ENCODE measurements at places on chromosomes 11 and 22.

DNA sequence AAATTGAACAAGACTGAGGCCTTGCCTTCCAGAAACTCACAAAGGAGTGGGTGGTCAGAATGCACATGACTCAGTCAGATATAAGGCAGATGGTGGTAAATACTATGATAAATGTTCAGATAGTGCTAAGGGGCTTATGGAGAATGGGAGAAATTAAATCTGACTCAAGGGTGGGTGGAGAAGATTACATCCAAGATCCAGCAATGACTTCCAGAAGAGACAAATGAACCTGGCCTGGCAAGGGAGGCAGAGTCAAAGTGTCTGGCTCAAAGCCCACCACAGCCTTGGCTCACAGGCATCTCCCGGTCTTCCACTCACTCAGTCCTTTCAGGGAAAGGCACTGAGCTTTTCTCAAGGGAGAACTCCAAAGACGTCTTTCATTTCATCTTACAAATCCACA lies 6.1 kb upstream of the ZBTB16 start:
- DNase-seq: no peak

DNA sequence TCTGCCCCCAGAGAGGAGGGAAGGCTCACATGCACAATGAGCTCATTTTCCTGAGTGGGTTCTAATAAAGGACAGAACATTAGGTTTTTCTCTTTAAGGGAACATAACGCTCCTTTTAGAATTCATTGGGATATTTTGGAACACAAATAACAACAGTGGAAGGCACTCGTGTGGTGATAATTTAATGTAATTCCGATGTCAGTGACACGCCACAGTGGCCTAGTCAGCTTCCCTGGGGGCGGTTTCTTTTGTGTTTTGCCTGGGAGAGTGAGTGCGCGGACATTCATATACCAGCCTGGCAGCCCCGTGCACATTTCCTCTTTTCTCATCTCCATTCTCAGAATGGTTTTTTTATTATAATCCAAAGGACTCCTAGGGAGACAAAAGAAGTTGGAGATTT lies 41.1 kb downstream of the SEZ6L start:
- DNase-seq: no peak

- no peak for DNase-seq
Measured at GRCh38 chr11:128156486-128156885, 430.9 kb downstream of the ETS1 start.

DNA sequence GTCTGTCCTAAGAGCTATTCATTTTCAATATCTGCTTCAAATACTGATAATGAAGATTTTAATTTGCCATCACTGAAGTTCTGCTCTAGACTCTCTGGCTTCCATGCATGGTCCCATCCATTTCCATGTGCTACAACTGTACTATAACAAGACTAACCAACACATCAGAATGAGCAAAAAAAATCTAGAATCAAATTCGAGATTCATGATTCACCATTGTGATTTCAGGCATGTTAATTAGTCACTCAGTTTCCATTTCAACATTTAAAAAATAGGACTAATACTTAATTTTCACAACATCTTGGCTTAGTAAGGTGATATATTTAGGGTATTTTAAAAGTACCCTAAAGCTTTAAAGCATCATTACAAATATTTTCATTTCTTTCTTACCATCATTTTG lies 22.8 kb downstream of the PICALM start:
- DNase-seq: no peak

DNA sequence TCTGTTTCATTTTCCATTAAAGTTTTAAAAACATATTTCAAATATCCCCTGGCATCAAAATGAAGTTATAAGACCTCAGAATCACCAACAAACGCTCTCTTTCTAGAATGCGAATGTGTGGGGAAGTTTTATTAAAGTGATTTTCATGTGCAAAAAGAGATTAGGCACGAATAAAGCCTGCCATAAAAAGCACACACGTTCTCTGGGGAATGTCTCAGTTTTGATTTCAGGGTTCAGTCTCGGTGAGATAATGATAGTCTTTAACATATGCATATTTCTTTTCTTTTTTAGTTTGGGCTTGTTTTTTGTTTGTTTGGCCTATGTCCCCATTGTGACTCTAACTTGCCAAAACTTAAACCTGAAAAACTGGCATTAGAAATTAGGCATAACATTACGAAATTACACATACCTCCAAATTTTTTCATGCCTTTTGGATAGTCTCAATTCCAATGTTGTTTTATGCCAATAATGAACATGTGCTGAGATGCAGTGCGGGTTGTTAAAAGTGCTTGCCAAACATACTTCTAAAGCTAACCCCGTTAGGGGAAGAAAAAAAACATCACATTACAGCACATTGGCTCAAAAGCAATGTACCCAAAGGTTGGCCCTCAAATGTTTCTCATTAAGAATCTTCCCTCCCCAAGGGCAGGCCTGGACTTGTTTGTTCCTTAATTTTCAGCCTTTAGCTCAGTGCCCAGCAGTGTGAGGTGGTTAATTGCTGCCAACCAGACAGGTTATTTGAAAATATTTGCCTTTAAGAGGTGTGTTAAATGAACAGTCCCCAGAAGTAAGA lies 33.2 kb upstream of the FBLN1 start:
- no peak for DNase-seq

DNA sequence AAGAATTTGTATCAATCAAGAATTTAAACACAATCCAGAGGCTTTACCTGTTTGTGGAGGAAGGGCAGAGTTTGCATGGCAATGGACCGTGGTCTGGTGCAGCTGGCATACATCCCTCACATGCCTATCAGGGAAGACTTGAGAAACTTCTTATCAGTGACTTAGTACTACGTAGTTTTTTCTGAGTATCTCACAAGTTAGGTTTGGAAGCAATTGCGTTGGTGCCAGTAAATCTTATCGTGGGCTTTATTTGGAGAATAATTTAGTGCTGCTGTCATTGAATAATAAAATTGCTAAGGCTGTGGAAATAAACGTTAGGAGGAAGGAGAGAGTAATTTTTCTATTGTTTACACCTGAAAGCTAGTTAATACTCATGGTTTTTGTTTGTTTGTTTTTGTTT lies 72.3 kb downstream of the PRMT3 start:
- DNase-seq: no peak

GRCh38 chr11:106161775-106162634 lies 84.5 kb downstream of the AASDHPPT start:
- DNase-seq: no peak

- no peak for DNase-seq
Measured at GRCh38 chr11:132811649-132812048, 720.7 kb downstream of the OPCML start.

GRCh38 chr22:49239264-49240015 lies 588.2 kb downstream of the BRD1 start:
- no peak for DNase-seq

- no peak for DNase-seq
Measured at GRCh38 chr11:60098508-60098907, 10.0 kb downstream of the MS4A2 start.

DNA sequence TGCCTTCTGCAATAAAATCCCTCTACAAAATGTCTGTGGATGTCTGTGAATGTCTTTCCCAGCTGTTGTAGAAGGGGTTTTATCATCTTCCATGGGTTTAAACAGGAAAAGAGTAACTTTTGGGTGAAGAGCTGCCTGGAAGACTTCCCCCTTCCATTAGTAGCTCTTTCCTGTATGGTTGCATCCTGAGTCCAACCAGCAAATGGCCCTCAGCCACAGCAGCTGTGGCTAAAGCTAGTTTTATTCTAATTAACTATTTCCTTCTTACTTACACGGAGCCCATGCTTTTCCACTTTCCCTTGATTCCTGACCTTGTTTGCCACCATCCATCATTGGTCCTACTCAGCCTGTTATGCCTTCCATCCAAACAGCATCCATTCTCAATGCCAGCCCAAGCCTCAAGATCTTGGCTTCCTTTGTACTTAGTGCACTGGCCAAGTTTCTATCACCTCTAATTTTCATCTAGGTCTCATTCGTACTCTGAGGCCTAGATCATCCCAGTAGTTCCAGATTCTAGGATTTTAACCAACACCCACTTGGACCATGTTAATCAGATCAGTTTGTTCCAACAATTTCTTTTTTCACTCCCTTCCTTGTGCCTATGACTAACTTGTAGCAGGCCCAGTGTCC lies 41.5 kb upstream of the CADM1 start:
- DNase-seq: no peak

DNA sequence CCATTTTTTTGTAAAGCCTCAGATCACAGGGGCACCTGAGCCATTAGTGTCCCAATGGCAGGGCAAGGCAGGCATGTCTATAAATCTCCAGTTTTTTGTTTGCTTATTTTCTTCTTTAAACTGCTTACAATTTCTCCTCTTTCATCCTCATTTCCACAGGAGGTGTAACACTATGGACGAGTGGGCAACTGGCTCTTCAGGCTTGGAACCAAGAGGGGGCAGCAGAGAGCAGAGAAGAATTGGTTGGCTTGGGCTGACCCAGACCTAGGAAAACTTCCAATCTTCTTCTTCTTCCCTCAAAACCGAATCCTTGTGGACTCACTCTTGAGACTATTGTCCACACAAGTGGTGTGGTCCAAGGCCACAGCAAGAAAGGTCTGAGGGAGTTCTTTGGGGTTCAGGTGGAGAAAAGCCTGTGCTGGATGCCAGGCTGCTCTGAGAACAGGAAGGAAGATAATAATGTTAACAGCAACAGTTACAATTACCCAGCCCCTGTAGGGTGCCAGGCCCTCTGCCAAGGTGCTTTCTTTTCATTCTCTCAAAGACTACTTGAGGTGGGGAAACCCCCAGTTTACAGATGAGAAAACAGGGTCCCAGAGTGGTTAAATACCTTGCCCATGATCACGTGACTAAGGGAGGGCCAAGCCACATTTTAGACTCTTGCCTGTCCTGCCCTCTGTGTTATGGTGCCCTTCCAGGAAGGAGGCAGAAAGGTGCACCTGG lies 70.7 kb upstream of the E2F8 start:
- peak; percentile 5 for DNase-seq

All from T-helper 9 cell (primary cell).